Stimulated activated naive CD8-positive, alpha-beta T cell treated with anti-CD3 and anti-CD28 coated beads, Interleukin-15, amount 100 ng/mL, for 72 hours (primary cell): ENCODE measurements at places on chromosomes 5 and 9.

DNA sequence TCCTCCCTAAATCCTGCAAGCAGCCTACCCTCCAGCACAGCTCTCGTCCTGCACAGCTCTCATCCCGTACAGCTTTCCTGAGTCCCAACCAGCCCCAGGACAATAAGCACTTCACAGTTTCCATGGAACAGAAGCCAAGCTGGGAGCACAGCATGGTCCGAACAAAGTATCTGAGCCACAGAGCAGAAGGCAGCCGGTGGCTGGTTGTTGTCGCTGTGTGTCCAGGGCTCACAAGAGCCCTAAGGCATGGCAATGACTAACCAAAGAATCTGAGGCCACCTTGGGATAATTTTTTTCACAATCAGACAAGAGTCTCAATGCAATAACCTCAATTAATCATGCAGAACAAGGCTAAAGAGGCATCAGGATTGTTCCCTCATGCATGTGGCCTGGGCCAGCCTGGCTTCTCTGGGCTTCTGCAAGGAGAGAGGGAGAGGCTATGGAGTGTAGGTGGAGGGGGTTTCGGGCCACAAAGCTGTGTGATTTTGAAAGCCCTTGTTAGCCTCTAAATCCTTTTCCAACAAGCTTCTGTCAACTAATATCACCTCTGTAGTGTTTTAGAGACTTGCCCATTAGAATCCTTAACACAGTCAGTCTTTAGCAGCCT, 323.4 kb downstream of the PIK3R1 start:
- no peak for DNase-seq

- no peak for DNase-seq
Observed at GRCh38 chr5:9423571-9423970, 122.3 kb downstream of the SEMA5A start.

DNA sequence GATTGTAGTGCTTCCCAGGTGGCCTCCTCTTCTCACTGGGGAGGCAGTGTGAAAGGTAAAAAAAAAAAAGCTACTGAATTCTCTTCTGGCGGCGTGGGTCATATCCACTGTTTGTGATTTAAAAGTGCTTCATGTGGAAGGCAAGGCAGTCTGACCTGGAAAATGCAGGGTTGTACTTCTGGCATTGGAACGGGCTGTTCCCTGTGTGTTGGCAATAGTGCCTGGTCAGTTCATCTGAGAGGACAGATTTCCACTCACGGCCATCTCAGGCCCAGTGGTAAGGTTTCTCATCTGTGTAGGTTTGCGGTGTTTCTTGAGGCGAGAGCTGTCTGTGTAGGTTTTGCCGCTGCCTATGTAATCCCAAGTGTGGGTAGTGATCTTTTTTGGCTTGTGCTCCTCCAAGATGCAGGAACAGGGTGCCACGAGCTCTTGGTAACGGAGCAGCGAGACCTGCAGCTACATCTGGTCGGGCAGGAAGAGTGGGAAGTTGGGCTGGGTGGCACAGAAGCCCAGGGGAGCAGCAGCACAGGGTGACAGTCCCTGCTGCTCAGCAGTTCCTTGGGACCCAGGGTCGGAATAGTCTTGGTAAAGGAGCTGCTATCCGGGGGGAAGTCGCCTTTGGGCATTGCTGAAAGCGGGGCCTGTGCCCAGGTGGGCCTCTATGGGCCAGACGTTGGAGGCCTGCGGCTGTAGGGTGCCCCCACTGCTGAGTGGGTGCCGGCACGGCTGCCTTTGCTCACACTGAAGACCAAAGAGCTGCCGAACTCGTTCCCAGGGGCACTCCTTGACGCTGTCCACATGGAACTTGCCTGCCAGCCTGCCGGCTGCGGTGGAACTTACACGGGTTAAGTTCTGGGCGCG, 11.2 kb downstream of the RCL1 start:
- DNase-seq = no peak

- DNase-seq = no peak
Observed at GRCh38 chr5:18732556-18733479, 1098.6 kb downstream of the TAF11L14 start.

DNA sequence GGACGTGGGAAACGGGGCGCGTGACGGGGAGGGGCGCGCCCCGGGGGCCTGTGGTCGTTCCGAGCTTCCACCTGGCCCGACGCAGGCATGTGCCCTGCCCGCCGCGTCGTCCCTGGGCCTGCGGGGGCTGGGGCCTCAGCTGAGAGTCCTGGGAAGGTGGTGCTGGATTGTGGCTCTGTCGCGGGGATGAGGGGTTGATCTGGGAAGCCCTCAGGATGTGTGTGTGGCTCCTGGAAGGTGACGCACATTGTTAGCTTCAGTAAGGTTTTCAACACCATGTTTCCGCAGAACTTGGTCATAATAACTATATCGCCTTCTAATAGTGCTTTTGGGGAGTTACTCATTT, 589.1 kb downstream of the MTRR start:
- no peak for DNase-seq

- no peak for DNase-seq
Observed at GRCh38 chr9:137116728-137117127, 2.2 kb upstream of the DPP7 start.

DNA sequence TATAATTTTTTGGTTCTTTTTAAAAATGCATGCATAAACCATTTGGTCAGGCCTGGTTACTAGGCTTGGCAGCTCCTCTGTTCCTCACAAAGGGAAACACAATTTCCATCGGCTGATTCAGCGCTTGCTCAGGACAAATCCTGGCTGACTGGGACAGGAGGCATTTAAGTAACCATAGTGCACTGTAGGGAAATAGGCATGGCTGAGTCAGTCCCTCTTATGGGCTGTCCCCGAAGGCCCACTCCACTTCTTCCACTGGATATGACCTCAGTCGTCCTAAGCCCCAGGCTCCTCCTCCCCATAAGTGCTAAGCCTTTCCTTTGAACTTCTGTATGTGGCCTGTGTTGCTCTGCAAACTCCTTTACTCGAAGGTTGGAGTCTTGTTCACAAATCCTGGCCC, 71.2 kb upstream of the GLIS3 start:
- no peak for DNase-seq

DNA sequence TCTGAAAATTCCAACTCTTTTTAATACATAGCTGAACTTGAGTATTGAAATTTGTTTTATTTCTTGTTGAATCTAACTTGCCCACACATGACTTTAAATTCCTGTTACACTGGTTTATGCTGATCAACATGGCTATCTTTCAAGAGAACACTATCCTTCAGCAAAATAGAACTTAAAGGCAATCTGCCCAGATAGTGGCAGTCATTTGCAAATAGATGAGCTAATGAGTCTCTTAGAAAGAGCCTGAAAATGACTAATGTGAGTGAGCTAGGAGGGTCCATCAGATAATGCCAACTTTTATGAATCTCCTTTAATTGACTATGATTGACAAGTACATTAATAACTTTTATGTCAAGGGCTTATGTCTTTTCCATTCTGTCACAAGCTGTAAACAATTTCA, 1360.8 kb upstream of the C9orf72 start:
- DNase-seq = no peak

- no peak for DNase-seq
Observed at GRCh38 chr5:165459232-165459631, 1953.8 kb downstream of the MAT2B start.

DNA sequence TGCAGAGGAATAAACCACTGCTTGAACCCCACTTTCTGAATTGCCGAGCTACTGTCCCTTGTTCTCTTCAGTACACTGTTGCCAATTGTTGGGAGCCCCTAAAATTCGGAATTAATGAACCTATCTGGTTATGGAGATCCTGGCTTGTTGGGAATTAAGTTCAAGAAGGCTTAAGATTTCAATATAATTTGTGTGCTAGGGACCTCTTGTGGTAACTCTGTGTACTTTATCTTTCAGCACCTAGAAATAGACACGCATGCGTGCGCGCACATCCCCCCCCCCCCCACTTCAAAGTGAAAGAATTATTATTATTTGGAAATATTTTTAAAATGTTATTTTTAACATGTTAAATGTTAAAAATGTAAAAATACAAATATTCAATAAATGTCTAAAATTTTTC, 53.3 kb upstream of the FAM169A start:
- no peak for DNase-seq

GRCh38 chr5:14305045-14305444, 161.9 kb downstream of the TRIO start:
- no peak for DNase-seq

DNA sequence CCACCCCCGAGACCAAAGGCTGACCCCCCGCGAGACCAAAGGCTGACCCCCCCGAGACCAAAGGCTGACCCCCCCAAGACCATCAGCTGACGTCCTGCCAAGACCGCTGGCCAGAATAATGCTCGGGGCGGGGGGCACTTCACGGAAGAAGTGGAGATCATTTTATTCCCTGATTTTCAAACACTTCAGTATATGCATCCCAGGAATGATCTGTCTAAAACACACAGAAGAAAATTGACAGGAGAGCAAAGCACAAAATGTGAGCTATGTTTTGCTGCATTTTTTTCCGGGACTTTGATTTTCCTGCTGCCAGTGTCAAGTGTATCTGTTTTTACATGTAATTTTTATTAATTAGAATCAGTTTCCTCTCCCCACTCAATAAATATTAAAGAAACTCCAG, 67.1 kb downstream of the ADAMTS2 start:
- no peak for DNase-seq

- DNase-seq = no peak
Observed at GRCh38 chr5:173625261-173625660, 8.8 kb upstream of the BOD1 start.

GRCh38 chr5:56357426-56357825, 124.3 kb upstream of the ANKRD55 start:
- no peak for DNase-seq

GRCh38 chr5:125497651-125498050, 751.2 kb upstream of the ZNF608 start:
- no peak for DNase-seq

GRCh38 chr9:83920469-83920926, 734 bp downstream of the KIF27 start:
- no peak for DNase-seq

GRCh38 chr5:122170620-122171019, 41.3 kb downstream of the ZNF474 start:
- no peak for DNase-seq

- no peak for DNase-seq
Observed at GRCh38 chr5:139930406-139930805, 112.7 kb downstream of the NRG2 start.

GRCh38 chr5:123115020-123115419, 26.0 kb downstream of the PRDM6 start:
- no peak for DNase-seq

GRCh38 chr5:6419340-6419852, 29.3 kb upstream of the UBE2QL1 start:
- no peak for DNase-seq

DNA sequence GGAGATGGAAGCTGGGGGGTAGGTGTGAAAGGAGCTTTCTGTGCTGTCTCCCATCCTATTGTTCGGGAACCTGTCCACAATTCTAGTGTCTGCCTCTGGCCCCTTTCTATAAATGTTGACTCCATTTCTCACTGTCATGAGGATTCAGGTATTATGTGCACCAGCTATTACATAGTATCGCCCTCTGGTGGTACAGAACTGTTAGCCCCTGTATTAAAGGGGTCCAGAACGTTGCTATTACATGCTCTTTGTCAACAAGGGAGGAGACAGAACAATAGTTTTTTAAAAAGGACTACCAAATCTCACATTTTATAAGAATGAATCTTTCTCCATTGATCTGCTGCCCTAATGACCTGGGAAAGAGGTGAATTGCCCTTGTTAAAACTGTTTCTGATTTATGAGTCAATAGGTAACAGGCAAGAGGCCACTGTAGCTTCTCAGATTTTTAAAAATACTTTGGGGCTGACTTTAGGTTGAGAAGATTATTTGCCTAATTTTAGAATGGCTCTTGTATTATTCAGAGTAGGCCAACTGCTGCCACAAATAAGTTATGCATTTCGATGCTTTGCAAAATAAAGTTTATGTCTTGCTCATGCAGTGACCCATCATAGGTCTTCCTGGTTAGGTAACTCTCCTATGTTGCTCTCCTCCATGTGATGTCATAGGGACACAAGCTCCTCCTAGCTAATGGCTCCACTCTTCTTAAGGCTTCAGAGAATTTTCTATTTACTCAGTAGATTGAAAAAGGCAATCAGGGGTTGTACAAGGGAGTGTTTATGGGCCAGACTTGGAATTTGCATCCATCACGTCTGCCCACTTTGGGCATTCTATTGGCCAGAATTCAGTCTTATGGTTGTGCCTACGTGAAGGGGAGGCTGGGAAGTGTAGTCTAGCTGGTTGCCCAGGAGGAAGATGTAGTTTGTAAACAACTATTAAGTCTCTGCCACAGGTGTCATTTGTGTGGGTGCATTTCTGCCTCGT, 20.8 kb downstream of the DCANP1 start:
- peak; percentile 30 for DNase-seq

DNA sequence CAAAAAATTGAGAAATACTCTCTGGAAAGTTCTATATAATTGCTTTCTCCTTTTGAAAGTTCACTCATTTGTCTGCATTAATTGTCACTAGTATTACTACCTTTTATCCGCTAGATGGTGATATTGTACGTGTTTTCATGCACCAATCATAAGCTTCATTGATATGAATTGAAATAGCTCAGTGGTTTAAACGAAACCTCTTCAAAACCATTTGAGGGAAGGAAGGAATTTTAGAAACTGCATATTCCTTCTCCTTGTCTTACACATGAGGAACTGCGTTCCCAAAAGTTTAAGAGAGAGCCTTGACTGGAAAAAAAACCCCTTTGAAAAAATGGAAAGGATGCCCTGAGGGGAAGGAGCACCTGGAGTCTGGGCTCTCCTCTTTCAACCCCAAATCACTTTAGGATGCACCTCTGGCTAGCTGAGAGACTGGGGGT, 98.6 kb downstream of the YTHDC2 start:
- DNase-seq = no peak

DNA sequence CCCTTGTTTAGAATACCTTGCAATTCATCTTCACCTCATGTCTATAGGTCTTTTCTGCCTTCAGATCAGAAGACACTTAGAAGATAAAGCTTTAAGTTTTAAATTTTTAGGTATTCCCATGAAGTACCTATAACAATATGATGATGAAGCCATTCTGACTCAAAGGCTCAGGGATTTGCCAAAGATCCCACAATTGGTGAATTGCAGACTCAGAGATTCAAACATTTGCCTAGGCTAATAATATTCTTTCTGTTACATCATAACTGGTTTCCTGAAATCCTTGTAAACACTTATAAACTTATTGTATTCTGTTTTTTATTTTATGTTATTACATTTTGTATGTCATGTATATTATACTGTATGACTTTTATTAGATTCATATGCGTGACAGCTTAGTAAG, 62.8 kb upstream of the ZFAND5 start:
- DNase-seq = no peak

GRCh38 chr5:98975223-98975622, 46.4 kb upstream of the CHD1 start:
- no peak for DNase-seq

GRCh38 chr5:41115281-41115680, 44.1 kb upstream of the MROH2B start:
- DNase-seq = no peak

DNA sequence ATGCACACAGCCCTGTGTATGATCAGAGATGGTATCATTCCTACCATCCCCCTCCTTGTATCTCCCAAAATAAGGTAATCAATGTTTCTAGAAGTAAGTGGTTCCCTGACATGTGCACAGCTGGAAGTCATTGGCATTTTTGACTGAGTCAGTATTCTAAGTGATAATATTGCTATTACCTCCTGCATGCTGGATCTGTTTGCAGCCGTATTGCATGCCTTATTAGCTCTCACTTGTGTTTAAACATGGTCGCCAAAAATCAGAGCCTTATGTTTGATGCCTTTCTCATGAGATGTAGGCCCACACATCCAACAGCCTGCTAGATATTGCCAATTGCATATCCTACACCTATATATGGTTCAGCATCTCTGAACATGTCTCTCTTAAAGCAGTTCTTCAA, 254.3 kb downstream of the CDH12 start:
- no peak for DNase-seq
